ENCODE measurements at places on chromosomes 4 and X. TPM values are rescaled to one million over a fixed set of nuclear protein-coding genes. Genes with fewer than 3 reads are reported as not detected.

Gene CFAP299
- not detected for total RNA-seq

Gene MECP2
- 80.7 TPM for total RNA-seq

Gene FAM236D
- total RNA-seq, result not detected

Gene XAGE2
- not detected for total RNA-seq

Measured in aorta (tissue), 5 donors.